Myometrial cell (primary cell): ENCODE measurements at places on chromosomes 13 and 19. TPM values are rescaled to one million over a fixed set of nuclear protein-coding genes. Genes with fewer than 3 reads are reported as not detected.

The PCP2 gene
- total RNA-seq = not detected in 2 replicates

The TLE2 gene
- 0.58 and 1.9 TPM in 2 replicates for total RNA-seq

The NTN5 gene
- total RNA-seq = not detected in 2 replicates

The UQCR11 gene
- 69.8 and 75.0 TPM in 2 replicates for total RNA-seq

The LSR gene
- total RNA-seq = 0.86 and 3.4 TPM in 2 replicates

The UNC13A gene
- total RNA-seq = not detected in 2 replicates

The SLITRK5 gene
- total RNA-seq = not detected in 2 replicates

The DKKL1 gene
- 0.29 TPM in 1 of 2 replicates, not detected in the other for total RNA-seq

The TMEM255B gene
- 0.53 TPM in 1 of 2 replicates, not detected in the other for total RNA-seq

The C19orf38 gene
- not detected in 2 replicates for total RNA-seq

The C13orf46 gene
- total RNA-seq = under 0.01 TPM in 1 of 2 replicates, not detected in the other

The WTIP gene
- 34.2 and 46.7 TPM in 2 replicates for total RNA-seq

The ZNF253 gene
- 1.8 and 2.3 TPM in 2 replicates for total RNA-seq

The MAG gene
- total RNA-seq = not detected in 2 replicates

The PEX11G gene
- total RNA-seq = 2.6 and 3.9 TPM in 2 replicates

The SOX1 gene
- total RNA-seq = under 0.01 TPM in 1 of 2 replicates, not detected in the other

The IRGC gene
- total RNA-seq = not detected in 2 replicates

The FAM83E gene
- not detected in 2 replicates for total RNA-seq

The ZNF223 gene
- 2.6 and 5.1 TPM in 2 replicates for total RNA-seq
